Hepatic stellate cell (primary cell): ENCODE measurements at places on chromosomes 13 and 19.

- no peak for DNase-seq
Observed at GRCh38 chr19:47099576-47100050, 14.0 kb downstream of the ZC3H4 start.

DNA sequence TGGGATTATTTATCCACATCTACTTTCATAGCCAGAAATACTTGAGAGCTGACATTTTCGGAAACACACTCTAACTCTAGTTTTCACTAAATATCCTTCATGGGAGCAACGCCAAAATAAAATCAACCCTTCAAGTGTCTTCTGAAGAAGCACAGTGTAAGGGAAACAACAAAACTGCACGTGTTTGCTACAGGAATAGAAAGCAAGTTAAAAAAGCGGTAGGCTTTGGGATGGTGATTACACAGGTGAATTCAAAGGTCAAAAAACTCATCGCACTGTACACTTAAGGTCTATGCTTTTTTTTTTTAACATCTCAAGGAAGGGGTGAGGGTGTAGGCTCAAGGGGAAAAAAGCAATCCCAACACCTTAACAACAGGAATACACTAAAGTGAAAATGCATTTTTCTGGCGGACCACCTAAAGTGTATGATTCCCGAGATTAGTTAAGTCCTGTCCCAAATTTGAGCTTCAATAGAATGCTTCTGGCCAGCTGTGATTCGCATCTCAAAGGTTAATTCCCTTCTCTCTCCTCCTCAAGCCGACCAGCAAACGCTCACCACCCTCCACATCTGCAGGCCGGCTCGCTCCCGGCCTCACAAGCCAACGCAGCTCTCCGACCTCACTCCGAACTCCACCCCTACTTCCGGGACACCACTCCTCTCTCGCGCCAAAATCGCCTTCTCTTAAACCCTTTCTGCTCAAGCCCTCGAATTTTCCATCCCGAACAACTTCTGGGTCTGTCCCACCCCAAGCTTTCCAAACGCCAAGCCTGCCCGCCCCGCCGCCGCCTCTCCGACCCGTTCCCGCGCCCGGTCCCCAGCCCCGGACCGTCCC is 1.1 kb downstream of the ARGLU1 start:
- peak; percentile 56 for DNase-seq

- peak; percentile 99 for DNase-seq
Observed at GRCh38 chr19:19732579-19733501, at the start of gene ZNF14. ZNF14 (minus strand) TSS chr19:19733112; CDS start chr19:19732958, 154 bp downstream.

- no peak for DNase-seq
Observed at GRCh38 chr19:15463861-15464371, 428 bp downstream of the RASAL3 start.

DNA sequence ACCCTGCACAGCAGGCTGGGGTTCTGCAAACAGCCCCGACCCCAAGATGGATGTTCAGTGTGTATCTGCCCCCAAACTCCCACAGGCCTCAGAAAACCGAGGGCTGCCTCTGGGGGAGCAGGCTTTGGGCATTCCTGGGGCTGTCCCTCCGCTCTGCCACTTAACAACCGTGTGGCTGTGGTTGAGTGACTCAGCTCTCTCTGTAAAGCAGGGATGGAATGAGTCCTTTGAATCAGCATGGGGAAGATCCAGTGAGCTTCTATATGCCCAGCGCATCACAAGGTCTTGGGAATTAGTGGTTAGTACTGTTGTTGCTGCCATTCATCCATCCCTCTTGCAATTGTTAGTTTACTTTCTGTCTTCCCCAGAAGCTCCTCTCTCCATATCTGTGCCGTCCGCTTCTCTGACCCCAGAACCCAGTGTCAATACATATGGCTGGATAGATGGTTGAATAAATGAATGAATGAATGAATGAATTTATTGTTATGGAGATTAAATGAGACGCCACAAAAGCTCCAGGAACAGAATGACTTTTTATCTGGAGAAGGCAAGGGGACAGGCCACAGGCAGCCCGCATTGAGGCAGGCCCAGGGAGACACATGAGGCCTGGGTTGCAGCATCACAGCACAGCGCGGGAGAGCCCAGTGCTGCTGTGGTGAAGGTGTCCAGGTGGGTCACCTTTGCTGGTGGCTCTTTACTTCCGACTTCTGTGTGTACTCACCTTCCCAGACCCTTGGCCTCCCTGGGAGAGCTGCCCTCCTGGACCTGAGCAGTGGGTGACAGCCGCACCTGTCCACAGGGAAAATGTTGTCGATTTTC is 89.2 kb downstream of the RGCC start:
- DNase-seq = peak; percentile 90

GRCh38 chr19:5823579-5824281 is 15.8 kb downstream of the FUT6 start:
- no peak for DNase-seq

- DNase-seq = peak; percentile 70
Observed at GRCh38 chr19:31312009-31312676, 37.1 kb downstream of the TSHZ3 start.

DNA sequence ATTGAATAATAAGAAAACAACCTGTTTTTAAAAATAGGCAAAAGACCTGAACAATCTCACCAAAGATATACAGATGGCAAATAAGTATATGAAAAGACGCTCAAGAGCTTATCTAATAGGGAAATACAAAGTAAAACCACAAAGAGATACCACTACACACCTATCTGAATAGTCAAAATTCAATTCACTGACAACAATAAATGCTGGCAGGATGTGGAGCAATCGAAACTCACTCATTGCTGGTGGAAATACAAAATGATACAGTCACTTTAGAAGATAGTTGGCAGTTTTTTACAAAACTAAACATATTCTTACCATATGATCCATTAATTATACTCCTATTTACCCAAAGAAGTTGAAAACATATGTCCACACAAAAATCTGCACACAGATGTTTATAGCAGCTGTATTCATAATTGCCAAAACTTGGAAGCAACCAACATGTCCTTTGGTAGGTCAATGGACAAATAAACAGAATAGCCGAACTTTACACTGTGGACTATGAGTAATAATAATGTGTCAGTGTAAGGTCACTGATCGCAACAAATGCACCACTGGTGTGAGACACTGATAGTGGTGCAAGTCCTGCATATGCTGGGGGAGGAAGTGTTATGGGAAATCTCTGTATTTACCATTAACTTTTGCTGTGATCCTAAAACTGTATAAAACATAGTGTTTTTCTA is 20.8 kb downstream of the ZC3H13 start:
- DNase-seq = no peak

- DNase-seq = peak; percentile 22
Observed at GRCh38 chr13:51453959-51454703, 1.3 kb upstream of the INTS6 start.

- no peak for DNase-seq
Observed at GRCh38 chr19:5706876-5707573, 12.9 kb downstream of the LONP1 start.

DNA sequence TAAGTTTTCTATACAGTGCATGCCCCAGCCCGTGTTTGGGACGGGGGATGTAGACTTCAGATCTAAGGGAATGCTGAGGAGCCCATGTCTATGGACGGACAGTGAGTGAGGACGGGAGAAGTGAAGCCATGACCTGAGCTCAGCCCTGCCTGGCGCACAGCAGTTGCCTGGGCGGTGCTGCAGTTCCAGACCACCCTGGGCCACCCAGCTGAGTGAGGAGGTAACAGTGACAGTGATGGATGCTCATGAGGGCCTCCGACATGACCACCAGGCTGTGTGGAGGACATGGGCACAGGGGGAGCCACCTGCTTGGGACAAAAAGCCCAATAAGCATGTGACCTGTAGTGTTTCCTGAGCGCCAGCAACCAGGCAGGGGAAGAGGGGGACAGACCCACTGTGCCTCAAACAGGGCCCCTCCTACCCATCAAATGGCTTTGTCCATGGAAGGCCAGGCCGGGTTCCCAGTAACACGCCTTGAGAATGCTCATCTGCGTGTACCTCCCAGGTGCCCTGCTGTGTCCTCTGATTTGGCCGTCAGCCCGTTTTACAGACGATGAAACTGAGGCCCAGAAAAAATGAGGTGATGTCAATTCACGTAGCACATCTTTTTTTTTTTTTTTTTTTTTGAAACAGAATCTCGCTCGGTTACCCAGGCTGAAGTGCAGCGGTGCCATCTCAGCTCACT is 22.6 kb downstream of the NOSIP start:
- no peak for DNase-seq

GRCh38 chr19:19362075-19362474 is 41.4 kb downstream of the MAU2 start:
- no peak for DNase-seq

GRCh38 chr13:86933676-86934075 is 737.5 kb upstream of the SLITRK5 start:
- DNase-seq = no peak

- DNase-seq = peak; percentile 40
Observed at GRCh38 chr13:30463787-30464495, 1.8 kb downstream of the HMGB1 start.

- no peak for DNase-seq
Observed at GRCh38 chr19:33802001-33802400, 5.3 kb downstream of the KCTD15 start.

DNA sequence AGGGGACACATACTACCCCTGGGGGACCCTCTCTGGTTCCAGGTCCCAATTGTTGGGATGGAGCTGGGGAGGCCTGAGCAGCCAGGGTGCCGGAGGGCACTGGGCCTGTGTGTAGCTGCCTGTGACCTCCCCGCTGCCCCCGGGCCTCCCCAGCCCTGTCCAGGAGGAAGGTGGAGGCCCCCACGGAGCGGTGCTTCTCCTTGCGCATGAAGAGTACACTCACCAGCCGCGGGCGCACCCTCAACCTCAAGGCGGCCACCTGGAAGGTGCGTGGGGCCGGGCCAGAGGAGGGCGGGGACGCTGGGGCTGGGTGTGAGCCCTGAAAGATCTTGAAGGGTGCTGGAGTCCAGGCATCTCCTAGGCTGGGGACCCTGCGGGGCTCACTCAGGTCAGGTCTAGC is 11.7 kb downstream of the HIF3A start:
- DNase-seq = no peak

- no peak for DNase-seq
Observed at GRCh38 chr13:73119612-73120011, 60.8 kb downstream of the KLF5 start.

- DNase-seq = peak; percentile 94
Observed at GRCh38 chr19:49157445-49158224, at the start of gene TRPM4. TRPM4 (plus strand) TSS chr19:49157792; CDS start chr19:49157867, 75 bp downstream.
